ENCODE measurements at places on chromosomes 2 and 18. TPM values are rescaled to one million over a fixed set of nuclear protein-coding genes. Genes with fewer than 3 reads are reported as not detected.

Gene KHK
- 4.5 TPM for total RNA-seq

DNA sequence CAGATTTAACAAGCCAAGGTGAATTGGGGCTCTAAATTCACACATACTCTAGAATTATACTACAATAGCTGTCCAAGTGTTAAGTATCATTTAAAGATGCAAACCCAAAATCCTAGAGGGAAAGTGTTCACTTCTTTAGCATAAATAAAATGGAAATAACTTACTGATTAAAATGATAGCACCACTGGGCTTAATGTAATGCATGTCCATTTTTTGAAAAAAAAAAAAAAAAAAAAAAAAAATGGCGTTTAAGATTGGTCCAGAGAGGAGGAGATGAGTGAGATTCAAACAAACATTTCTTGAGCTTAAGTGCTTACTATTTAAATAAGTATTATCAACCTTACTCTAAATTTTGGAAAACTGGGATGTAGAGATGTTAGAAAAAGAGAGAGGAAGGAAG, 251.5 kb upstream of the CWC22 start:
- DNase-seq, result no peak

DNA sequence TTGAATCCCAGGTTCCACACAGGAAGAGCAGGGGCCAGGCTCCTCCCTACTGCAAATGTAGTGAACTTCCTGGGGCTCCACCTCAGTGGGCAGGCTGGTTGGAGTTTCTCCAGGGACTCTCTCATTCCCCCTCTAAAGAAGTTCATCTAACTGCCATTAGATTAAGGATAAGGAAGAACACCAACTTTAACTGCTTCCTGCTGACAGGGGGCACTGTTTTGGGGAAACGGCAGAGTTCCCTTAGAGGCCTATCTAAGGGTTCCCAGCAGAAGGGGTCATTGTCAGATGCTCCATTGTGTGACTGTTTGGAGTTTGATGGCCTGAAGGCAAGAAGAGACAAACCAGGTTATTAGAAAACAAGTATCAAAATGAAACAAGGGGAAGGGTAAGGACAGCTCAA, 2159.7 kb upstream of the PIK3C3 start:
- no peak for DNase-seq

DNA sequence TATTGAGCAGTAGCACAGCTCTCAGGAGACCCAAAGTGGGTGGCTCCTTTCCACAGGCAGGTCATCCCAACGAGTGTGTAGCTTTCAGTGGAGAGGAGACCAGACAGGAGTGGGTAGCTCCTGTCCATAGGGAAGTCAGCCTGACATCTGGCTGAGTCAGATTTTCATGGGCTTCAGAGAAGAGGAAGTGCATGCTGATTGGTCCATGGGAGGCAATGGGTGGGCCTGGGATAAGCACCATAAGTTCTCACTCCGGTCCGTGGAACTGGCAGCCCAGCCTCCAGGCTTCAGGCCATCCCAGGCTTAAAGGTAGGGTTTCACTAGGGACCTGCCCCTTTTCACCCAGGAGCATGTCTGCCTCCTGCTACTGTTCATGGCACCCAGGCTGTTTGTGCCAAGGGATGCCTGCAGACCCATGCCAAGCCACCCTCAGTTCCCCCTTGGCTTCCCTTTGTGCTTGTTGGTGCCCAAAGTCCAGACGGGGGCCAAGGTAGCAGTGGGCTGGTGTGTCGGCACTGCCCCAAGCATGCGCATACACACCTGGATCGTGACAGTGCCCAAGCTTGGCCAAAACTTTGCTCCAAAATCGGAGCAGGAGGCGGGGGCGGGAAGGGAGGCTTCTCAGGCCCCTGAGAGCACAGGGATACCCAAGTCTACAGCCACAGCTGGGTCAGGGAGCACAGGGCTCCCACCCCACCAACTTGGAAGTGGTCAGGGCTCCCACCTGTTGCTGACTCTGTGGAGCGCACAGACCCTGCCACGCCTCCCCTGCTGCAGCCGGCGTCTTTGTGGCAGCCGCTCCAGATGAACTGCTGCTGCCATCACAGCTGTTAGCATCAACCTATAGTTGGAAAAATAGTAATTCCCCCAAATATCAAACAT, 26.4 kb downstream of the MARCHF7 start:
- DNase-seq, result no peak

GRCh38 chr18:9530226-9531009, 55.1 kb downstream of the RALBP1 start:
- DNase-seq, result no peak

DNA sequence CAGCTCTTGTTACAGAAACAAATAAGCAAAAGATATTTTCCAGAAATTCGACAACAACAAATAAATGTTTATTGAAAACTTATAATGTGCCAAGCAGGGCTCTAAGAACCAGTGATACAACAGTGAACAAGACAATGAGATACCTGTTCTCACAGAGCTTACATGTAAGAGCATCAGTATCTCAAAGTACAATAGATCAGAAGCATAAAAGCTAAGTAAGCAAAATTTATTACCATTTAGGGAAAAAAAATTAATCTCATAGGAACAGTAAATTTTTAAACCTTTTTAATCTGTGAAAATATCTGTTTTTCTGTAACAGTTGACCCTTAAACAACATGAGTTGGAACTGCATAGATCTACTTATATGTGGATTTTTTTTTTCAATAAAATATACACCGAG, 20.9 kb downstream of the ROCK1 start:
- DNase-seq, result no peak

DNA sequence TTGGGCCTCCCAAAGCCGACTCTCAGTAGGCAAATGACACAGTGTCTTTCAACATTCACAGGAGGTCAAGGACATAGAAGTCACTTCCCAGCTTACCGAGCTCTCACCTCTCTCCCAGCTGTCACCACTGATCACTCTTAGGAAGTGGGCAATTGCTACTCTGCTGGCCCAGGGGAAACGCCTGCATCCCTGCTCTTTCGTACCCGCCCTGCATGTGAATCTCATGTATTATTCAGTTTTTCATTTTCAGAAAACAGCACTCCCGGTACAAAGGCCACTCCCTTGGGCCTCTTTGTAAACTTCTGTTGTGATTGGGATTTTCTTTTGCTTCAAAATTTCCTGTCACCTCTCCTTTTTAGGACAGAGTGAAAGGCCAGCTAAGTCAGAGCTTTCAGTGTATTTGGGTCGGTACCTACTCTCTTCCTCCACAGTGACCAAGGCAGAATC, 15.4 kb downstream of the MRPL44 start:
- no peak for DNase-seq

- DNase-seq, result no peak
These were observed 89.2 kb upstream of the REG3A start for GRCh38 chr2:79248776-79249175.

GRCh38 chr2:140711867-140712266, 1418.9 kb downstream of the LRP1B start:
- DNase-seq, result no peak

DNA sequence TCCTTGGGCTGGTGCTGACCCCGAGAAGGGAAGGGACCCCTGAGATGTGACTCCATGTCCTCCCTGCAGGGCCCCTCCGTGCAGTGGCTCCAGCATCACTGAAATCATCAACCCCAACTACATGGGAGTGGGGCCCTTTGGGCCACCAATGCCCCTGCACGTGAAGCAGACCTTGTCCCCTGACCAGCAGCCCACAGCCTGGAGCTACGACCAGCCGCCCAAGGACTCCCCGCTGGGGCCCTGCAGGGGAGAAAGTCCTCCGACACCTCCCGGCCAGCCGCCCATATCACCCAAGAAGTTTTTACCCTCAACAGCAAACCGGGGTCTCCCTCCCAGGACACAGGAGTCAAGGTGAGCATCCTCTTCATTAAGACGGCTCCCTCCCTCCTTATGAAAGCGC, 53.4 kb upstream of the ATG16L1 start:
- no peak for DNase-seq

- no peak for DNase-seq
These were observed 166.2 kb downstream of the SLC39A10 start for GRCh38 chr2:195823206-195823605.

Gene CRYGC
- not detected for total RNA-seq

Gene IHH
- total RNA-seq, result not detected

Measured in Right ventricle myocardium inferior (tissue), 1 donor.